ENCODE measurements at places on chromosomes 4 and X.

GRCh38 chr4:660401-660800, 13.7 kb downstream of the ATP5ME start:
- DNase-seq: no peak

DNA sequence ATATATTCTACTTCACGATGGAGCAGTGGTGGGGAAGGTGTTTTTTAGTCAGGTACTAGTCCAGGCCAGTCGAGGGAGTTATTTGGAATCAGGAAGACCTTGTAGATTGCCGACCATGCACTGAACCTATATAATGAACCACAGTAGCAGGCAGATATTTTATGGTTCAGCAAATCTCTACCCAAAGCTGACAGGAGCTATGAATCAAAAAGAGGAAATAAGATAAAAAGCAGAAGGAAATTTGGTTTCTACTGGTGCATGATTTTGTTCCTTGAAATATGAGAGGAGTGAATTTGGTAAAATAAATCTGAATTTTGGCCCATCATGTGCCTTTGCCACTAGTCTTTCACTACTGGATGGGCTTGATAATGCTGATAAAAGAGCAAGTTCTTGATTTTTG, 924.3 kb upstream of the DIAPH2 start:
- DNase-seq: no peak

DNA sequence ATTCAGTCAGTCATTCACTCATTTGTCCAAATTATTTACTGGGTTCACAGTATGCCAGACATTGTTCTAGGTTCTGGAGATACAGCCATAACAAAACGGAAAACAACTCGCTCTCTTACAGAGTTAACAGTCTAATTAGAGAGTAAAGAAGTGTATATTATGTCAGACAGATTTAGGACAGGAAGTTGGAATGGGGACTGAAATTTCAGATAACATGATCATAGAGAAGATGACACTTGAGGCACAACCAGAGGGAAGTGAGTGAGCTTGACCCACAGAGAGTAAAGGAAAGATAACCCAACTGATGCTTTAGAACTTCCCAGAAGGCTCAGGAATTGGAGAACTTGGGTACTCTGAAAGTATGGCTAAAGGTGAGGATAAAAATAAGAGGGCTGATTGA, 139.4 kb downstream of the ZAR1 start:
- DNase-seq: no peak

- DNase-seq: no peak
Measured at GRCh38 chr4:28788929-28789490, 1928.4 kb downstream of the STIM2 start.

DNA sequence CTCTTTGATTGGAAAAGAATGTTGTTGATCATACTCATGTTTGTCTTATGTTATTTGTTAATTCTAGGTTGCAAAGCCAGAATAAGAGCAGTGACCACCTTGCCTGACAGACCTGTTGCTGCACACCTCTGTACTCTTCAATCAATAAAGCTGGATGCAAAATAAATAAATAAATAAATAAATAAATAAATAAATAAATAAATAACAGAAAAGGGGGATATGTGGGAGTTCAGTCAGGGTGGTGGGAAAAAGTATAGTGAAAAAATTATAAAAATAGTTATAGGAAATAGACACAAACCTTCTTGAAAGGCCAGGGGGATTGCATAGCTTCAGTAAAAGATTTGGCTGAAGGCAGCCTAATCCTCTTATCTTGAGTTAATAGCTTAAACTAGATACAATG, 51.3 kb downstream of the TENT5D start:
- DNase-seq: no peak

- no peak for DNase-seq
Measured at GRCh38 chr4:106676173-106676921, 307.8 kb upstream of the GIMD1 start.

GRCh38 chr4:104188301-104188700, 306.4 kb downstream of the CXXC4 start:
- no peak for DNase-seq

DNA sequence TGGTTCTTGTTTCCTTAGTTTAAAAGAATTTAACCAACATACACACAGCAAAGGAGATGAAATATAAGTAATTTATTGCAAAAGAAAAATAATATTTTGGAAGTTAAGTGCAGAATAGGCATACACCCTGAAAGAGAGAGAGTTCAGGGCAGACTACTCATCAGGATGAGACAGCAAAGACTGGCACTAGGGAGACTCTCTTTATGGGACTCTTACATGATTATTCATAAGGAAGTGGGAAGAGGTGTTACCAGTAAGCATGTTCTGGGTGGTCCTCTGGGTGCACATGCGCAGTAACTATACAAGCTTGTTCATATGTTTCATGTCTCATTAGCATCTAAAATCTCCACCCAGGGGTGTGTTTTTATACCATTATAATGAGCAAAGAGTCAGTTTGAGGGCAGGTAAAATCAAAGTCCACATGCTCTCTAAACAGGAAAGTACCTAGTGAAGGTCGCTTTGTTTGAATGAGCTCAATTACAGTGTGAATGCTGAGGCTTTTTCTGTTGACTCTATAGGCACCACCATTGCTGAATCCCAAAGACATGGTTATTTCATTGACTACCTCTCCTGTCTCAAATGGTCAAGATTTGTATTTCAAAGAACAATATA, 38.2 kb upstream of the PRDM5 start:
- DNase-seq: no peak

DNA sequence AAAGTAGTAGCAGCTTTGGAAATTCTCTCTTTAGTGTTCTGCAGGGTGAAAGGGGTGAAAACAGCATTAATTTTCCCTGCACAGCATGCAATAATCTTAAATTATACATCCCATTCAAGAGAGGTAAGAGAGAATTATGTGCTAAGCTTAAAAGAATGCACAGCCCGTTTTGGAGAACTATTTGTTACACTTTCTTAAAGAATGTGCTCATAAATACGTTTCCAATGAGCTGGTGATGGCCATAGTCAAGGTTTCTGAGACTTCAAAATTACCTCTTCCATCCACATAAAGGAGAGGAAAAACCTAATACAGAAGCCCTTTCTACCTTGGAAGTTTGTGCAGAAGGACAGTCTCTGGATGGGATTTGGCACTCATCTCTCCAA, 766.7 kb upstream of the TENM3 start:
- DNase-seq: no peak

- no peak for DNase-seq
Measured at GRCh38 chr4:38935391-38936073, 67.9 kb downstream of the FAM114A1 start.

DNA sequence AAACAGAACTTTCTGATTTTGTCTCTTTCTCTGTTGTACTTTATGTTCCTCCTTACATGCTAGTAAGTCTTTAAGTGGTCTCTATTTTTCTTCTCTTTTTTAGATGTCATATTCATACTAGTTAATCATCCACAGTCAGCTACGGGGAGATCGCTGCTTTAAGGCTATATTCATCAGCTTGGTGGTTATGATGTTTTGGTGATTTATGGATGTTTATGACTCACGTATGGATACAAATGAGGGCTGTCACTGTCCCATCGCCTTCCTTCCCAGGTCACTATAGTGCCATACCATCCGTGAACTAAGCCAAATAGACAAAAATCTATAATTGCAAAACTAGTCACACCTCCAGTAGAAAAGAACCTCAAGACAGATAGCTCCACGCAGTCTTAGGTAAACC, 296.8 kb upstream of the AADAT start:
- no peak for DNase-seq

- DNase-seq: no peak
Measured at GRCh38 chr4:40572692-40573310, 56.9 kb downstream of the RBM47 start.

GRCh38 chr4:142396279-142396678, 449.8 kb downstream of the INPP4B start:
- no peak for DNase-seq

DNA sequence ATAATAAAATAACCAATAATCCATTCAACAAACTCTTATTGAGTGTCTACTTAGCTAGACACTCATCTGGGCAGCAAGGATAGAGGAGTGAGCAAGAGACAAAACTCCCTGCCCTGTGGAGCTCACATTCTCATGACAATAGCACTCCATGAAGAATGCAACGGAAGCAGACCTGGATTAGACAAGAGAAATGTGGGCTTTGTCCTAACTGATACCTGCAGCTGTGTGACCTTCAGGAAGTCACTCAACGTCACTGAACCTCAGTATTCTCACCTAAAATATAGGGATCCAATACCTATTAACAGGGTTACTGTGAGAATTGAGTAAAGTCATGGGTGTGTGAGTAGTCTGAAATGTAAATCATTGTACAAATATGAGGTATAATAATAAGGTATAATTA, 61.2 kb downstream of the NDNF start:
- no peak for DNase-seq

DNA sequence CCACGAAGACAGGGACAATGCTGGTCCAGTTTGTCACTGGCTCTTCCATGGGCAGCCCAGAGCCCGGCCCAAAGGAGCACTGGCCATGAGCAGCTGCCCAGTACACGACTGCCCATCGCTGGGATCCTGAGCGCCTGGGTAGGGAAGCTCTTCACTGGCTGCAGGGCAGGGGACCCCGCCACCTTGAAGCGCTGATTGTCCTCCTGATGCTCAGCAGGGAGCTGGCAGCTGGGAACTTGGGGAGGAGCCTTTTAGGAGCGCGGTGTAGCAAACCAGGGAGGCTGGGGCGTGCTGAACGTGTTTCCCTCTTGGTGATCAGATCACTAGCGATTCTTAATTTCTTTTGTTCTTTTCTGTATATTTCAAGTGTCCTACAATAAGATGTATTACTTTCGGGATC, 1.8 kb downstream of the L1CAM start:
- DNase-seq: no peak

- no peak for DNase-seq
Measured at GRCh38 chrX:2692221-2693112, 1.4 kb downstream of the CD99 start.

DNA sequence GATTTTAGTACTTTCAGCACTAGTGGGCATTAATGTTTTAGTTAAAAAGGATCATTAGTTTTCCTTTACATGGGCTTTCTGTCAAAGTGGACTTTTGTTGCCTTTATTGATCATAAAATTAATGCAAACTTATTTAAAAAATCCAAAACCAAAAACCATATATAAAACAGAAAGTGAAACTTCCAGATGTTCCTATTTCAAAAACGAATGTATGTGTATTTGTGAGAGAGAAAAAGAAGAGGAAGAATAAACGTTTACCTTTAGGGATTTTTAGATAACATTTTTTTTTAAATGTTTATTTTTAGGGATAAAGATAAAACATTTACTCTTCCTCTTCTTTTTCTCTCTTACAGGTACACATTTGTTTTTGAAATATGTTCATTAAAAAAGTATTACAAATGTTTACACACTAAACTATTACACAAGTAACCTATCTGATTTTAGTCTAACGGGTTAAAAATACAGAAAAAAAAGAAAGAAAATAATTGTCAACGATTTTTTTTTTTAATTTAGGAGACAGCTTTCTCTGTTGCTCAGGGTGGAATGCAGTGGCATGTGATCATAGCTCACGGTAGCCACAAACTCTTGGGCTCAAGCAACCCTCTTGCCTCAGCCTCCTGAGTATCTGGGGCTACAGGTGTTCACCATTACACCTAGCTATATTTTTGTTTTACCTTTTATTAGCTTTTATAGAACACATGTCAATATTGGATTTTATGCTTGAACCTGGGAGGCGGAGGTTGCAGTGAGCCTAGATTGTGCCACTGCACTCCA, 16.8 kb upstream of the COX18 start:
- no peak for DNase-seq

GRCh38 chrX:152733261-152733975, at the start of the genes CSAG1 and MAGEA12:
TSS of gene CSAG1 (minus strand) at chrX:152733721. CDS start at chrX:152732460, 1,261 bp downstream.
TSS of gene MAGEA12 (plus strand) at chrX:152733757. CDS start at chrX:152736162, 2,405 bp downstream.
- DNase-seq: no peak

DNA sequence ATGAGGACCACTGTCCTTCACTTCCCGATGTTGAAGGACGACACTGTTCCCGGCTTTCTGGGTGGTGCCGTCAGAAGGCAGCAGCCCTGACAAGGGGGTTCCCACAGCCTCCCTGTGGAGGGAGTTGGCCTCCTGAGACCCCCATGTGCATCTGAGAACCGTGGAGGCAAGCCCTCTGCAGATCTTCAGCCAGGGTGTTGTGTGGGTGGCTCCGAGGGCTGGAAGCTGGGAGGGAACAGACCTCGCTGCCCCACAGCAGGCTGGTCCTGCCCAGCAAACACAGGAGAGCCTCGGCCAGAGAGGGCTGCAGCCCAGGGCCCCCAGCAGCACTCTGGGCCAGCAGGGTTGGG, 16.2 kb downstream of the DGKQ start:
- DNase-seq: no peak

- no peak for DNase-seq
Measured at GRCh38 chr4:125784741-125785140, 470.0 kb downstream of the FAT4 start.

DNA sequence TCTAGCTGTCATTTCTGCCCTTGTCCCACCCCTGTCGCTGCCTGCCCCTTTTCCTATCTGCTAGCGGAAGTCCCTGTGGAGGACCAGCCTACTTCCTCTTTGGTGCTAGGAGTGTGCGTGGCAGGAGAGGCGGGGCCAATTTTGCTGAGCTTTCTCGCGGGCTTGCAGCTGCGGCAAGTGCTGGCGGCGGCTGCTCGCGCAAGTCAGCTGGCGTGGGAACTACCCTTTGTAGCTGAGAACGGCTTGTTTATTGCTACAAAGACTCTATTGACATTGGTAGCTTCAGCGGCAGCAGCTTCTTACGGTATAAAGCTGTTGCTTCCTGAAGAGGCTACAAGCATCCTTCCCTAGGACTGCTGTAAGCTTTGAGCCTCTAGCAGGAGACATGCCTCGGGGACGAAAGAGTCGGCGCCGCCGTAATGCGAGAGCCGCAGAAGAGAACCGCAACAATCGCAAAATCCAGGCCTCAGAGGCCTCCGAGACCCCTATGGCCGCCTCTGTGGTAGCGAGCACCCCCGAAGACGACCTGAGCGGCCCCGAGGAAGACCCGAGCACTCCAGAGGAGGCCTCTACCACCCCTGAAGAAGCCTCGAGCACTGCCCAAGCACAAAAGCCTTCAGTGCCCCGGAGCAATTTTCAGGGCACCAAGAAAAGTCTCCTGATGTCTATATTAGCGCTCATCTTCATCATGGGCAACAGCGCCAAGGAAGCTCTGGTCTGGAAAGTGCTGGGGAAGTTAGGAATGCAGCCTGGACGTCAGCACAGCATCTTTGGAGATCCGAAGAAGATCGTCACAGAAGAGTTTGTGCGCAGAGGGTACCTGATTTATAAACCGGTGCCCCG, at the start of gene MAGEH1:
Gene MAGEH1, plus strand, starts transcription at position 138 of the 843 bp plus-strand sequence. Its CDS starts 248 bp downstream, at position 386.
- DNase-seq: no peak

DNA sequence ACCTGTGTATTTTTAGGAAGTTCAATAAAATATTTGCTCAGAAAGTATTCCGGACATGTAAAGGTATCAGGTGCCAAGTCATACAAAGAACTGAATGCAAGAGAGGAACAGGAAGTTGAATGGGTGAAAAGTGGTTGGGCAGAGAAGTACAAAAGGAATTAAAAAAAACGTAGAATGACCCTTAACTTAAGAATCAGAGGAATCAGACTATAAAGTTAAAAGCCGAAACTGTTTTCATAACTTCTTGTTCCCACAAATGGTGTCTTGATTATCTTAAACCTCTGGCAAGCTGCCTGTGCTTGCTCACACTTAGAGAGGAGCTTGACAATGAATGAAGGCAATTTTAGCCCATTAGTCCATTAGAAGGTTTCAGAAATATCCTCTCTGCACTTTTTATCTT, 81.6 kb upstream of the HHIP start:
- no peak for DNase-seq
